ENCODE measurements at places on chromosomes 11 and 22.

- DNase-seq: no peak
Measured at GRCh38 chr22:38449776-38450175, 5.2 kb downstream of the KCNJ4 start.

- DNase-seq: no peak
Measured at GRCh38 chr22:38868286-38868721, 3.7 kb downstream of the CBX6 start.

- no peak for DNase-seq
Measured at GRCh38 chr11:121450401-121450800, 1.7 kb upstream of the SORL1 start.

DNA sequence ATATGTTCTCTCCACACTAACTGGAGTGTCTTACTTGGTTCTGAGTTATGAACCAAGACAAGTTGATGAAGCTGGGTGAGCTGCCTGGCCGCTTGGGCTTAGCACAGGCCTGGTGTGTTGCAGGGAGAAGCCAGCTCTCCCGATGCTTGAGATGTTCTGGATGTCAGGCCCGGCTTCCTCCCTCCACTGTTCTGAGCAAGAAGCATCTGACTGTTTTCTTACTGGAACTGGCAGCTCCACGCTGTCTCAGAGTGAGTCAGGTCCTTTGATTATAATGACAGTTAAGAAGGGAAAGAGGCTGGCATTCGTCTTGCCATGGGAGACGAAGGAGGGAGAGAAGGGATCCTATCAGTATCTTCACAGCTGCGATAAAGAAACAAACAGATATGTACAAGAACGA lies 46.5 kb upstream of the CRTAM start:
- peak; percentile 26 for DNase-seq

DNA sequence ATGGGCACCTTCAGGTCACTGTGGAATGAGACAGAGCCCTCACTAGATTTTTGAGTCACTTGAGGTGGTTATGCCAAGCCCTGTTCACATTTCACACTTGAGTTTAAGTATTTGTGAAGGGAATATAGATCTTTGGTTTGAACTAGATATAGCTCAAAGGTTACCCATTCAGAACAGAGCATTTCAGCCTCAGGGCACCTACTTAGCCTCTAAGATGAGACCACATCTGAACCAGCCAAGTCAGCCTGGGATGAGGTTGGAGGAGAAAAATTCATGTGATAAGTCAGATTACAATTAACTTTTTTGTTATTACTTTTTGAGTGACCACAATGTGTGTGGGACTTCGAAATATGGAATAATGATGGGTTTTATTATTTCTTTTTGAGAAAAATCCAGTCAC lies 127.8 kb downstream of the TEAD1 start:
- DNase-seq: no peak

GRCh38 chr22:50578776-50579310 lies 616 bp upstream of the CPT1B start:
- no peak for DNase-seq

- DNase-seq: no peak
Measured at GRCh38 chr11:114893329-114893728, 215.0 kb downstream of the NXPE2 start.

GRCh38 chr22:40819599-40820140 lies 524 bp upstream of the SLC25A17 start:
- DNase-seq: no peak

DNA sequence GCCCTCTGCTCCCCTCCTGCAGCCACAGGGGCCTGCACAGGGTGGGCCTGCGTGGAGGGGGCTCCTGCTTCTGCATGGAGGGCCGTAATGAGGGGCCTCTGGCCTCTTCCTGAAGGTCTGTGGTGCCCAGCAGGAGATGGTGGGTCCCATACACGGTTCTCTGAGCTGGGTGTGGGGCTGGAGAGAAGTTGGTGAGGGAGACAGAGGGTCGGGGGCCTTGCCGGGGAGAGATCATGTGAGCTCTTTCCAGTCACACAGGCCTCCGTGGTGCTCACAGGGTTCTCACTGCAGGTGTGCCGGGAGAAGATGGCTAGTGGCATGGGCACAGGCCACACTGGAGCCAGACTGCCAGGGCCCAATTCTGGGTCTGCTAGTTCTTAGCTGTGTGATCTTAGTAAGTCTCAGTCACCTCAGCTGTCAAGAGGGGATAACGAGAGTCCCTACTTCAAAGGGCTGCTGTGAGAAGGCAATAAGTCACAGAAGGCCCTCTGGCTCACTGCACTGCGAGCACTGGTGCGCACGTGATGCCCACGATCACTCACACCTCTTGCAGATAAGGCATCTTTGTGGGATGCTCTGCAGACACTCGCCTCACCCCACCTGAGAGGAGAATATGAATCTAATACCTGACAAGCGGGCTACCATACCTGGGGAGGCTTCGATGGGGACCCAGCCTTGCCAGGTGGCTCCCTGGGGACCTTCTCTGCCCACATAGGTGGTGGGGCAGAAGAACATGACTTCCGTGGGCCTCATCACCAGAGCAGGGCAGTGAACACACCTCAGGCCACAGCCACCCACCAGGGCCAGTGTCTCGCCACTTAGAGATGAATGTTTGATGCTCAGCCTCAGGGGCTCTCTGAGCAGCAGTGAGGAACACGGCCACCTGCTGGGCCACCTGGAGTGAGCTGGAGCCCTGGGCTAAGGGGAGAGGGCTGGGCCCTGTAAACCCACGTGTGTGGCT lies 14.5 kb downstream of the KCNC1 start:
- DNase-seq: no peak

DNA sequence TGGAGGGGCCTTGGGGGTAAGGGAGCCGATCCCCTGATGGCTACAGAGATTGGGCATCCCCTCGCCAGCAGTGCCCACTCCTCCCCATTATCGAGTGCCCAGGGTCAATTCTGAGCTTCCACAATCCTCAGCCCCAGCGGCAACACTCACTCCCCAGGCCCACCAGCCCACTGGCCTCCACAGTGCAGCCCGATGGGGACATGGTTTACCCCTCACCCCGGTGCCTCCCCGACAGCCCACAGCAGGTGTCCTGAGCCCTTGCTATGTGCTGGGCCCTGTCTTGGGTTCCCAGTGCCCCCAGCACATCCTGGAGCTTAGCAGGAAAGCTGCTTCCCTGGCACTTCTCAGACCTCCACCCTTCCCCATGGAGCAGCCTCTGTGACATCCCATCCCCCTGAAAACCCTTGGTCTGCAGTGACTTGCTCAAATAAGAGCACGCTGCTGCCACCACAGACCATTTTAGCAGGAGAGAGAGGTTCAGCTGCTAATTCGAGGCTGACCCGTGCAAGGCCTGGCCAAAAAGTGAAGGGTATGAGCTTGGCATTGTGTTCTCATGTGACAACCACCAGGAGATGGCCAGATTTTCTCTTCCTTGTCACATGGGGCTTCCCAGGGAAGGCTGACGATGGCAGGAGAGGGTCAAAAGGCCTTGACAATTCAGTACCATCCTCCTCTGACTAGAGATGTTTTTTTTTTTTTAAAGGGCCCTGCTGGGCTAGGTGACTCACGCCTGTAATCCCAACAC lies 23.6 kb downstream of the KCNJ4 start:
- no peak for DNase-seq

DNA sequence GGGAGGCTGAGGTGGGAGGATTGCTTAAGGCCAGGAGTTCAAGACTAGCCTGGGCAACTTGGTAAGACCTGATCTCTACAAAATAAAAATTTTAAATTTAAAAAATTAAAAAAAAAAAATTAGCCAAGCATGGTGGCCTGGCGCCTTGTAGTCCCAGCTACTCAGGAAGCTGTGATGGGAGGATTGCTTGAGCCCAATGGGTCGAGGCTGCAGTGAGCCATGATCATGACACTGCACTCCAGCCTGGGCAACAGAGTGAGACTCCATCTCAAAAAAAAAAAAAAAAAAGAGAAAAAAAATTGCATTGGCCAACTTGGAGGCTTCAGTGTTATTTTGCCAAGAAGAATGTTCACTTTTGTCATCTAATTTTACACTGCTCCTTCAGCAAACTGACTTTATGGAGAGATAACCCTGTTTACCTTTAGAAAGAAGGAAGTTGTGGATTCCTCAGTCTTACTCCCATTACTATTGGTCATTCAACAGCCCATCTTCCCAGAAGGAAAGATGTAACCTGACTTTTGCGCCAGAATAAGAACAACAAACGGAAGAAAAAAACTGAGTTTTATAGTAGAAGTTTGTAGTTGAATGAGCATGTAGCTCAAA lies 13.1 kb downstream of the KMT2A start:
- DNase-seq: no peak

DNA sequence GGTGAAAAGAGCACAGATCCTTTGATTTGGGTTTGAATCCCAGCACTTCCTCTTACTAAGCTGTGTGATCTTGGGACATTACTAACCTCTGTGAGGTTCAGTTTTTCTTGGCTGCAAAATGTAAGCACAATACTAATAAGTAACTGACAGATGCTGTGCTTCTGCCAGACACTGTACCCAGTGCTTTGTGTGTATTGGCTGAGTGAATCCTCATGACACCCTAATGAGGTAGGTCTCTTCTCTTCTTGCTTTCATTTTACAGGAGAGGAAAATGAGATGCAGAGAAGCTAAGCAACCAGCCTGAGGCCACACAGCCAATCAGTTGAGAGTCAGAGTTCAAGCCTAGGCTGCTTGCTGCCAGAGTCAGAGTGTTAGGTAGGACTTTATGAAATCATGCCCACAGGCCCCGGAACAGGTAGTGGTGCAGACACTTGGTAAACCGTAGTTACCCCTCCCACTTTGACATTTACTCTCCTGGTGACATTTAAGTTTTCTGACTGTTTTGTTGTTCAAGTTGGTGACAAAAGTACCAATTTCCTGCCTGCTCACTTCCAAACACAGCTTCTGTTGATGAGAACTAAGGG lies 21.2 kb downstream of the PTPRJ start:
- no peak for DNase-seq

- no peak for DNase-seq
Measured at GRCh38 chr11:12962306-12962705, 46.8 kb upstream of the RASSF10 start.

GRCh38 chr22:40027191-40028097 lies 32.7 kb downstream of the FAM83F start:
- no peak for DNase-seq

DNA sequence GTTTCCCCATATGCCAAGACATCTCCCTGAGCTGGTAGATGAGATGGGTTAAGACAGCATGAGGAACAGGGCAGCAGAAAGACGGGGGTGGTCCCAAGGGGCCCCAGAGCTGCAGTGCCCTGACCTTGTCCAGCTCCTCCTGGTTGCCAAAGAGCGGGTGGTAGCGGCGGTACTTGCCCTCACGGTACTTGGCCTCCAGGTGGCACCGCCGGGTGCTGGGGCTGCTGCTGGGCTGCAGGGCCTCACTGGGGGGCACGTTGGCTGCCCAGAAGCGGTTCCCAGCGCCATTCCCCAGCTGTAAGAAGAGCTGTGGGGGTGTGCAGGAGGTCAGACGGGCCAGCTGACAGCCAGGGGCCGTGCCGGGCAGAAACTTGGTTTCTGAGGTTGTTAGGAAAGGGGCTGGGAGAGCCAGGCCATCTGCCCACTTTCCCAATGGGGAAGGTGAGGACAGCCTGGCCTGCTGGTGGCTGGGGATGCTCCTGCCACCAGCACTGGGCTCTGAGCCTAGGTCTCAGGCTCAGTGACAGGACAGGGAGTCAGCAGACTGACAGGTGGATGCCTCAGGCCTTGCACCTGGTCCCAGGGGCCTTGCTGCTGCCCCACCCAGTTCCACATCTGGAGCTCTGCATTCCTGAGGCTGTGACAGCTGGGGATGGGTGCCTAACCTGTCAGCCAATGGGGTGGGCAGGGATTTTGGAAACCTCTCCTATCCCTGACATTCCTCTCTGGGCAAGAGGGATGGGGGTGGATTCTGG lies 30.0 kb upstream of the PDE2A start:
- DNase-seq: no peak

- no peak for DNase-seq
Measured at GRCh38 chr11:33553486-33553885, 147.1 kb downstream of the C11orf91 start.

DNA sequence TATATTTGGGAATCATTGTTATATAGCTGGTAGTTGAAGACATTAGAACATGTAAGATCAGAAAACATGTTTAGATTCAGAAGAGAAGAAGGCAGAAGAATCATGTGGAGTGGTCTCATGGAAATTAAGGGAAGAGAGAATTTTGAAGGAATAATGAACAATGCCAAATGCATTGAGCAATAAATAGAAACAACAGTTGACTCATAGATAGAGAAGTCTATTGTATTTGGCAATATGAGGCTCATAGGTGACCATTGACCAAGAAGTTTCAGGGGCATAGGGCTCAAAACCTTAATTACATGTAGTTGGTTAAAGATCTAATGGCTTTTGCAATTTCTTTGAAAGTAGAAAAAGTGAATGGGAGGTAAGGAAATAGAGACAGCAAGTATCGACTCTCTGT lies 123.9 kb downstream of the PAX6 start:
- no peak for DNase-seq

GRCh38 chr11:37115963-37116362 lies 517.9 kb upstream of the RAG2 start:
- DNase-seq: no peak

DNA sequence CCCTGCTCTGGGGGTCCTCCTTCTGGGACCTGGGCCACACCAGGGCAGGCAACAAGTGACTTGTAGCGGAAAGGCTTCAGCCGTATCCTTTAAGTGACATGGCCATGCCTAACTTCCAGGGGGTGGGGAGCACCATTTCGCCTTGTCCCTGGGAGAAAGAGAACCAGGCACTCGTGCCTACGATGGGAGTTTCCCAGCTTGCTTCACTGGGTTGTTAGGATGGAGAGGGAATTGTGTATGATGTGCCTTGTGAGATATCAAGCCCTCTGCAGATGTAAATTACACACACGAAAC lies 151.4 kb downstream of the CACNA1I start:
- DNase-seq: no peak

DNA sequence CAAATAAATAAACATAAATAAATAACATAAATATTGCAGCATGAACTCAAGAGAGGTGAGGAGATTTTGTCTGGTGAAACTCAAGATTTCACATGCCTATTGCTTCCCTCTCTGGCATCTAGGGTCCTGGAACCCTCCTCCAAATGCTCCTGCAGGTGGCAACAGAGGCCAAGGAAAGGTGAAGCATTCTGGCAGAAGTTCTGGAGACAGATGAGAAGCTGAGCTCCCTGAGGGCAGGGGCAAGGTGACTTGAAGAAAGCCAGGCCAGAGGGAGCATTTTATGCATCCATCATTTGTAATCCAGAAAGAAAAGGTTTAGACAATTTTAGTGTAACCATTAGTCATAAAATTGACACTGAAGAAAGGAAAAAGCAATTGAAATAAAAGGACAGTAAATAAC lies 64.9 kb downstream of the ENDOD1 start:
- no peak for DNase-seq

Data from pulmonary artery endothelial cell (primary cell).